Lung microvascular endothelial cell (primary cell): ENCODE measurements at places on chromosomes 7 and 10. TPM values are rescaled to one million over a fixed set of nuclear protein-coding genes. Genes with fewer than 3 reads are reported as not detected.

The MSMB gene
- not detected in 2 replicates for total RNA-seq

The CYP3A7 gene
- total RNA-seq = not detected in 2 replicates

The RBP4 gene
- total RNA-seq = not detected in 2 replicates

The SPDYE16 gene
- not detected in 2 replicates for total RNA-seq

The PIK3AP1 gene
- total RNA-seq = under 0.01 TPM in 1 of 2 replicates, not detected in the other

The MALRD1 gene
- not detected in 2 replicates for total RNA-seq

The SNCG gene
- 46.2 and 112 TPM in 2 replicates for total RNA-seq

The SPACDR gene
- 0.40 and 0.44 TPM in 2 replicates for total RNA-seq

The AMZ1 gene
- under 0.01 TPM in 1 of 2 replicates, not detected in the other for total RNA-seq
